Jurkat, Clone E6-1 (cell line): ENCODE measurements at places on chromosomes 4 and X.

DNA sequence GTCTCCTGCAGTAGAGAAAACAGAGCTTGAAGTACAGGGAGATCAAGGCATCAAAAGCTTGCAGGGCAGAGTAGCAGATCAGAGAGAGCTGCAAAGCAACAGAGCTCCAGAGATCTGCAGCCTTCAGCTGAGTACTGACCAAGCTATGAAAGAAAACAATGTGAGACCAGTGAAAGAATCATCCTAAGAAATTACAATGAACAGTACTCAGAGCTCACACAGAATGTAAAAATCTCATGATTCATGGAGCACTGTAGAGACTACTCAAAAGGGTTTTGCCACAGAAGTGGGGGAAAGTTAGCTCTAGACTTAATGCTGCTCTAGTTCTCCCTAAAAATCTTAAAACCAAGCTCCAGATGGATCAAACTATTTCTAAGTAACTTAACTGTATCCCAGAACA, 80.0 kb upstream of the MAB21L2 start:
- DNase-seq = no peak

DNA sequence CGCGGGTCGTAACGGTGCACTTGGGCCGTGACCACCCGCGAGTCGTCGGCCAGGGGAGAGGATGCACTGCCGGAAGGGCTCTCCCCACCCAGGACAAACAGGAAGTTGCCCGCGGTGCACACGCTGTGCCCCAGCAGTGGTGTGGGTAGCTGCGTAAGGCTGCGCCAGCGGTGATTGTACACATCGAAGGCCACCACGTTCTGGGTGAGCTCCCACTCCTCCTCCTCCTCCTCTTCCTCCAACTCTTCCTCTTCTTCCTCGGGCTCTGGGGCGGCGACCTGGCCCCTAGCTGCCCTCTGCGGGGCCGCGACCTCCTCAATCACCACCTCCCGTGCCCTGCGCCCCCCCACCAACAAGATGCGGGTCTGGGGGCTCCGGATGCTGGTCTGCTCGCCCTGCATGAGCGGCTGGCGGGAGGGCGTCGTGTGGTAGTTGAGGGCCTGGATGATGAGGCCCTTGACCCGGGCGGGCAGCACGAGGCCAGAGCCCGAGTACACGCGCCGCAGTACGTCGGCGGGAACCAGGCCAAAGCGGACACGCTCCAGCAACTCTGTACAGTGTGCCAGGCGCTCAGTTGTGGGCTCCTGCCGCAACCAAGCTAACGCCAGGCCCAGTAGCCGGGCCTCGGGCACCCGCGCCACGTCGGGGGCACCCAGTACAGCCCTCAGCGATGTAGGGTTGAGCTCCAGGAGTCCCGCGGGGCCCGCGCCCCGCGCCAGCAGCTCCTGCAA, 1.4 kb downstream of the KLHL34 start:
- no peak for DNase-seq

DNA sequence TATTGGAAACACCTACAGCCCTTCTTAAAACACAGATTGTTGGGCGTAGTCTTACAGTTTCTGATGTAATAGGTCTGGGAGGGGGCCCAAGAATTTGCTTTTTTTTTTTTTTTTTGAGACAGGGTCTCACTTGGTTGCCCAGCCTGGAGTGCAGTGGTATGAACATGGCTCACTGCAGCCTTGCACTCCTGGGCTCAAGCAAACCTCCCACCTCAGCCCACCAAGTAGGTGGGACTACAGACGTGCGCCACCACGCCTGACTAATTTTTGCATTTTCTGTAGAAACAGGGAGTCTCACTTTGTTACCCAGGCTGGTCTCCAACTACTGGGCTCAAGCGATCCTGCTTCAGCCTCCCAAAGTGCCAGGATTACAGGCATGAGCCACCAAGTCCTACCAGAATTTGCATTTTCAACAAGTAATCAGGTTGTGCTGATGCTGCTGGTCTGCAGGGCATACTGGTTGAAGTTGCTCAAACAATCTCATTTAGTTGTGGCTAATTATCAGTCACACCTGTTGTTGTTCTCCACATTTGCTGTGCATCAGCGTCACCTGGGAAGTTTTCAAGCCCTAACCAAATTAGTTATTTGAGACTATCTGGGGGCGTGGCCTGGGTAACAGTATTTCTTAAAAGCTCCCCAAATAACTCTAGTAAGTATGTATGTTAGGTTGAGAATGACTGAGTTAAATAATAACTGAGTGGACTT, 14.0 kb downstream of the TMEM154 start:
- DNase-seq = no peak

DNA sequence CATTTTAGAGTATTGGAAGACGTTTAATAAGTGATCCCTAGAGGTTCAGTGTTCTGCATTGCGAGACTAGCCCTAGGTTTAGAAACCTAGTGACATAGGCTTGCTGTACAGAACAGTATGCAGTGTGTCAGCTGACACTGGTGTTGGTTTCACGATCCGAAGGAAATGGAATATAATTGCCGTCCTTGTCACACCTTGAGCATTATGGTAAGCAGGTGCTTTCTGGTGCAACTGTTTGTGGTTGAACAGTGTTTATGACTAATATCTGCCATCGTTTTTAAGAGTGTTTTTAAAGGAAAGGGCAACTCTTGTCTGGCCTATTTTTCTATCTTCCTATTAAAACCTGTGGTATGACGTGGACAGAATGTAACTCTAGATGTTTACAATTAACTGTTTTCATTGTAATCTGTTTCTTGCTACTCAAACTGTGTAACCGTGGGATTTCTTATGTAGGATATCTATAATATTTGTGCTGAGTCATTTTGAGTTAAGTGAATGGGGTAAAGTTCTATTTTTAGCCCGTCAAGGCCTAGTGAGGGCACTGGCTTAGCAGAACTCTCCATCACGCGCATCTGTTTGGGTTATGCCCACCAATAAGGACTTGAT, 53.8 kb upstream of the TBC1D14 start:
- peak; percentile 17 for DNase-seq

- no peak for DNase-seq
Measured at GRCh38 chrX:73401591-73402266, 45.1 kb upstream of the CDX4 start.

DNA sequence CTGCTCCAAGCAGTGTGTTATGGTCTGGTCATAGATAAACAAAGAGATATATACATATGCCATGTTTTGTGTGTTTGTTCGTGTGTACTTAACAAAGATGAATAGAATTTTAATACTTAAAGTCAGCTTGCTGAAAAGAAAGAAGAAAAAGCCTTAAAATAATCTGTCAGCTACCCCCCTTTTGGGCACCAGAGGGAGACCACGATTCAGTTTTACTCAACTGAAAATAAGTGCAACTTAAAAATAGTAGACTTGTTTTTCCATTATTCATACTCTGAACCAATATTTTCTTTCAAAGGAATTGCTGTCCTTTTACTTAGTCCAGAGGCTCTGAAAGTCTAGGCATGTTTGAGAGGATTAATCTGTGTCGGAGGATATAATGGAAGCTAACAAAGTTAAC, 181.7 kb upstream of the AGTR2 start:
- DNase-seq = no peak

DNA sequence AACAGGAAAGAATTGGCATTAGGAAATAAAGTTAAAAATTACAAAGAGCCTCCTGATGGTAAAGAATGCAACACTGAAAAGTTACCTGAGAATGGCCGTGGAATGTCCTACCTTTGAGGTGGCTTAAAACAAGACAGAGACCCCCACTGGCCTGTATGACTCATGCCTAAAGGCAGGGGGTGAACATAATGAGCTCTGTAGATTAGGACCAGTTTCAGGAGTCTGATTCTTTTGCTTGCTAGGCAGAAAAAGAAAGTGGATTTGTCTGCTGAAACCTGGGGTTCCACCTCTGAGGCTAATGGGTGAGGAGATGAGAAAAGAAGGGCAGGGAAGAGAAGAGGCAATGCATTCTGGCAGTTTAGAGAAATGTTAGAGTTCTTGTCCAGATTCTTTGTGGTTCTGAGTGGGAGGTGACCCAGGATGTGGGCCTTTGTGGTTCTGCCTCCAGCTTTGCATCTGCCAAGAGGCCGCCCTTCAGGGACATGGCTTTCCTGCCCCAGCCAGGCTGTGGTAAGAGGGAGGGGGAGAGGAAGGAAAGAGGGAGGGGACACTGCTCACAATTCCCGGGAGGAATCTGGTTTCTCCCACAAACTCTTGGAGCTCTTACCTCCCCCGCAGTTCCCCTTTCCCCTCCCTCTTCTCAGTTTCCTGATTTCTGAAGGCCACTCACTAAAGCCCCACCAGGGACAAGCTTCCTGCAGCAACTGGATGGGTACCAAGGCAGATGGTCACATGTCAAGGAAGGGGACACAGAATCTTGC, 109.6 kb downstream of the EFNB1 start:
- DNase-seq = no peak

- DNase-seq = no peak
Measured at GRCh38 chr4:184734758-184735157, 862 bp upstream of the CENPU start.

GRCh38 chr4:157172011-157172410, 48.5 kb upstream of the GRIA2 start:
- DNase-seq = no peak

GRCh38 chr4:3215256-3215655, 33.7 kb upstream of the MSANTD1 start:
- no peak for DNase-seq

GRCh38 chr4:184021389-184021788, 116.3 kb downstream of the STOX2 start:
- DNase-seq = no peak

DNA sequence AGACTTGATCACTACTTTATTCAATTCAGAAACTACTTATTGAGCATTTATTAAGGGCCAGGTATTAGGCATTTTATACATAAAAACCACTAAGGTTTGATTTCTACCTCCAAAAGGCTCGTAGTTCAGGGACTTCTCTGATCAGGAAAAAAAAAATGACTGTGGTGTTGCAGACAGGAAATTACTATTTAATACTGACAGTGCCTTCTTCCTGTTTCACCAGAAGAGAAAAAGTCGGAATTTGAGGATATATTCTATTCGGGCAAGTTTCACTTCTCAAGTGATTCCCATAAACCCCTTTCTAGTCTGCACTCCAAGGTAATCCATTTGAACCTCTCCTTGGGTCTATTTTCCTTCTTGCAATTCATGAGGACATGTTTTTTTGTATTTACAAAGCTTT, 15.3 kb upstream of the TASL start:
- DNase-seq = no peak

DNA sequence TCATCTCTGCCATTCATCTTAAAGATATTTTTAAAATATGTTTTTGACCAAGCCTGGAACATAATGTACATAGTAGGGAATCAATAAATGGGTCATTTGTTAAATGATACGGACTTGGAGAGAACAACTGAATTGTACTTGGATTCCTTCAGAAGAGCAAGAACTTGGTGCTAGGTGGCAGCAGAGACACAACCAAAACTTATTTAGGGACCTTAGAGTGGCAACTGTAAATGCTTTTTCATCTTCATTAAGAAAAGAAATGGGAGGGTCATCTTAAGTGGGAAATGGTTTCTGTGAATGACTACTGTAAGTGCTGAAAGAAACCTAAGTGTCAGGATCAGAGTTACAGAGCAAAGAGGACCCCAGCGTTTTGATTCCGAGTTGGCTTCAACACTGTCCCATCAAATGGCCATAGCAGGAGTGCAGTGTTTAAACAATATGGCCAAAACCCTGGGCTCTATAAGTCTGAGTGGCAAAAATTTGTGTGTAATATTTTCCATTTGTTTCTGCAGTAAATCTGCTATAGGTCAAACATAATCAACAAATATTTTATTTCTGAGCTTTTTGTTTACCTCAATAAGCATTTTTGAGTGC, 213.6 kb downstream of the PALLD start:
- no peak for DNase-seq

GRCh38 chr4:108878806-108879205, 116.0 kb upstream of the ETNPPL start:
- no peak for DNase-seq

DNA sequence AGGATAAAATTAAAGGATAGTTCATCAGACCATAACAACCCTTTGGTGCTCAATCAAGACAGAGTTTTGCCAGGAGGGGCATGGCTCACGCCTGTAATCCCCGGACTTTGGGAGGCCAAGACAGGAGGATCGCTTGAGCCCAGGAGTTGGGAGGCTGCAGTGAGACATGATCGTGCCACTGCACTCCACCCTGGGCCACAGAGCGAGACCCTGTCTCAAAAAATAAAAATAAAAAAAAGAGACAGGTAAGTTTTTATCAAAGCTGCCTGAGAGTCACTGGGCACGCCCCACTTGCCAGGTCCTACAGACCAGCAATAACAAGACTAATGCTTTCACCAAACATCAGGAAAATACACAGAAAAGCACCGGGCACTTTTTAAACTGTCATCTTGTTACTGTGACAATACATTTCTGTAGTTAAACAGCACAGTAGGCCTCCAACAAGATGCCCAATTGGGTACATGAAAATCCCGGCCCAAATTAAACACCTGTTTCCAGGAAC, 765 bp downstream of the CFAP97 start:
- DNase-seq = no peak

- DNase-seq = no peak
Measured at GRCh38 chrX:150482537-150483206, 85.7 kb upstream of the MTM1 start.

- DNase-seq = no peak
Measured at GRCh38 chr4:124111411-124111810, 601.1 kb downstream of the ANKRD50 start.

DNA sequence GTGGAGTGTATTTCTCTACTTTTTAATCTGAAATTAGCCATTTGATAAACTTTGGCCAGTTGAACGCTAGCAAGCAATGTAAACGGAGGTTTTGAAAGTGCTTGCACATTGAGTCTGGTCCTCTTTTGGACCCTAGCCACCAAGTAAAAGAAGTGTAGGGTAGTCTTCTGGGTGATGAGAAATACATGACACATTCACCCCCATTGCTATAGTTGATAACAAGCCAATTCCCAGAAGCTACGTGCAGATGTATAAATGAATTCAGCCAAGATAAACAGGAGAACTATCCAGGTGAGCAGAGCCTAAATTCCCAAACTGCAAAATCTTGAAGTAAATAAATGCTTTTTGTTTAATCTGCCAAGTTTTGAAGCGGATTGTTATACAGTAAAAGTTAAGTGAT, 965.4 kb upstream of the GRIA3 start:
- DNase-seq = no peak

DNA sequence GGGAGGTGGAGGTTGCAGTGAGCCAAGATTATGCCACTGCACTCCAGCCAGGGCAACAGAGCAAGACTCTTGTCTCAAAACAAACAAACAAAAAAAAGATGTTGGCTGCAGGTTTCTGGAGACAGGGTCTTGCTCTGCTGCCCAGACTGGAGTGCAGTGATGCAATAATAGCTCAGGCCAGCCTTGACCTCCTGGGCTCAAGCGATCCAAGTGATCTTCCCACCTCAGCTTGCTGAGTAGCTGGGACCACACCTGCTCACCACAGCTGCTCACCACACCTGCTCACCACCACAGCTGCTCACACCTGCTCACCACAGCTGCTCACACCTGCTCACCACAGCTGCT, 29.9 kb upstream of the CPLX1 start:
- DNase-seq = no peak

GRCh38 chr4:18518098-18518497, 496.5 kb upstream of the LCORL start:
- DNase-seq = no peak

GRCh38 chr4:81796790-81797528, 325.3 kb upstream of the RASGEF1B start:
- no peak for DNase-seq
